ENCODE measurements at places on chromosomes 4 and X.

DNA sequence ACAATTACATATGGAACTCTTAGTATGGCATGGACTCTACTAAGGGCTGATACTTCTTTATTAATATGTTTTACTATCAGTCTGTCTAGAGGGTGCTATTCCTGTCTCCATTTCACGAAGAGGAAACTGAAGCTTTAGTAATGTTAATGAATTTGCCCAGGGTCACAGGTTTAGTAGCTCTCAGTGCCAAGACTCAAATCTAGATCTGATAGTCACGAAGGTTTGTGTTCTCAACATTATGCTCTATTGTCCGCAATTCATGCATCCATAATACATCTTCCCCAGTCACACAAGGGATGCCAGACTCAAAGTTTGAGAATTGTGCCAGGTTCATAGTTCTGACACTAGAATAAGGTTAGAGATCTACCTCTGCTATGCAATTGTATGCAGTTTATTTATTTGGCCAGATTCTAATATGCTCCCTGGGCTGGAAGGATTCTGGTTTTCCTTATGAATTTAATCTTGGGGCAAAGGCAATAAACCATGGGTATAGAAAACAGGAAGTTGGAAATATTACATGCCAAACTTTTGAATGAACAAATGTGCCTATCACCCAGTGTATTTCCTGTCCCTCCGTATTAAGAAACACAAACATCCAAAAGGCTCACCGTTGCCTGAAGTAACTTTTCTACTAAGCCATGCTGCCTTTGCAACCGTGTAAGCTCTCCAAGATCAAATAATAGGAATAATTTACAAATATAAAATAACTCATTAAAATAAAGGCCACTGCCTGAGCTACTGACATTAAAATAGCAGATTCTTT is 478.5 kb downstream of the INPP4B start:
- no peak for DNase-seq

DNA sequence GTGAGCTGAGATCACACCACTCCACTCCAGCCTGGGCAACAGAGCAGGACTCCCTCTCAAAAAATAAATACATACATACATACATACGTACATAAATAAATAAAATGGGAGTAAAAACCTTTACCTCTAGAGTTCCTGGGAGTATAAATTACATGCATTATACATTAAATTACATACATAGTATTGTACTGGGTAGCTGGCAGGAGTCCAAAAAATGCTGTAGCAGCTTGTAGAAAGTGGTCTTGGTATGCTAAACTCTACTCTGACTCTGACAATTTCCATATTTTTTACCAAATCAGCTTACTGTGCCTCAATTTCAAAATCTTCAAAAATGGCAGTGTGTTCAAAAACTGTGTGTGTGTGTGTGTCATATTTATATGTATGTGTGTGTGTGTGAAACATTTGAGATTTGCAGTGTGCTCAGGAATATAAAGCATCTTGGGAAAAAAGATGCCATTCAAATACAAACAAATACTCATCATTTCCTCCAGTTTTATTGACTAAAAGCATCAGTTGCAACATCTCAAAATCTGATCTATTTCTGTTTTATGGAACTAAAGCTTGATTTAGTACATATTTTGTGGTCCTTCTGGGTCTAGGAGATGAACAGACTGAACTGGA is 171.7 kb downstream of the SHROOM3 start:
- no peak for DNase-seq

GRCh38 chr4:53608242-53608641 is 17.0 kb upstream of the LNX1 start:
- no peak for DNase-seq

- DNase-seq = no peak
These were observed 45.2 kb upstream of the CLCN4 start for GRCh38 chrX:10111364-10112148.

GRCh38 chr4:30760551-30760950 is 40.4 kb downstream of the PCDH7 start:
- no peak for DNase-seq

- DNase-seq = no peak
These were observed 941.9 kb downstream of the PCDH18 start for GRCh38 chr4:136590440-136590839.

DNA sequence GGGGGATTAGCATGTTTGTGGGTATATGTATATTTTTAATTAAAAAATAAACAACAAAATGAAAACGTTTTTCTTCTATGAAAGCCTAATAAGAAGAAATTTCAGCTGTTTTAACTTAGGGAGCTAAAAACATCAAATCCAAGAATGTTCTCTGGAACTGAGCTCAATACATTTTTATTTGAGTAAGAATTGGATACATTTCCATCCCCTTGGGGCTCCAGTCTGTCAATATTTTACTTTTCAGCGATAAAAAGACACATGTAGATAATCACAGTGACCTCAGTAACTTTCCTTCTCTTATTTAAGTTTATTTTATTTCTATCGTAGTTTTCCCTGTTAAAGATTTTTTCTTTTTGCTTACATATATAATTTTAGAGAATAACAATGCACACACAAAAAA is 59.3 kb downstream of the ELOVL6 start:
- DNase-seq = no peak

DNA sequence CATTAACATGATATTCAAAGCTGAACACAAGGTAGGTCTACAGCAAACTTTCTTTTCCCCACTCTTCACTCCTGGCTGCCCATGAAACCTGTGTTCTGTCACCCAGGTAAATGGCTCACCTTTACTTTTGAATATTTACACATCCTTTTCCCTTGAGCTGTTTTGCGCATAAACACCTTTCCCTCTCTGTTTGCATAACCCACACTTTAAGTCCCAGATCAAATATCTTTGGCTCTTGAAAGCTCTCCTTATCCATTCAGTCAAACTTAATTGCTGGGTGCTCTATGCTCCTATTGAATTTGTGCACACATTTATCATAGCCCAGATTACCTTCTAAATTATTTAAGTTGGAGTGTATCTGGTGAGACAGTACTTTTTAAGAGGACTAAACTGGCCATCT is 51.7 kb upstream of the ATP8A1 start:
- DNase-seq = no peak

- no peak for DNase-seq
These were observed 94.5 kb downstream of the ANXA3 start for GRCh38 chr4:78645853-78646757.

DNA sequence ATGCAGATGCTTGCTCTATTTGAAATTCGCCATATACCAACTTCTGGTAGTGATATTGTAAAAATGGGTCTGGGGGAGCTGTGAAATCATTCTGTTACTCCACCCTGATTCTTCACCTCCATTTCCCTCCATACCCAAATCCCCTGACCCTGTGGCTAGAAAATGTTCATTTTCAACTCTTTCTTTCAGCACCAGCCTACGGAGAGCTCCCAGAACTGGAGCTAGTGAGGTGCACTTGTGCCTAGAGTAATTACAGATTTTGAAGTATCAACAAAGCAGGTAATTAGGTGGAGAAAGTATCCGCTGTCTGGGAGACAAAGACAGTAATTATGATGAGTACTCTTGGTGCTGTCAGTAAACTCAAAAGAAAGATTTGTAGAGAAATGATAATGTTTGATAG is 8.1 kb downstream of the ARHGAP36 start:
- DNase-seq = no peak

- DNase-seq = no peak
These were observed 1.3 kb downstream of the QDPR start for GRCh38 chr4:17510582-17510981.

- no peak for DNase-seq
These were observed 345.9 kb downstream of the PACRGL start for GRCh38 chr4:21046141-21046540.

GRCh38 chr4:6658597-6659075 is 18.2 kb downstream of the MRFAP1 start:
- DNase-seq = no peak

GRCh38 chrX:47452112-47452511 is 30.9 kb downstream of the ZNF41 start:
- DNase-seq = no peak

DNA sequence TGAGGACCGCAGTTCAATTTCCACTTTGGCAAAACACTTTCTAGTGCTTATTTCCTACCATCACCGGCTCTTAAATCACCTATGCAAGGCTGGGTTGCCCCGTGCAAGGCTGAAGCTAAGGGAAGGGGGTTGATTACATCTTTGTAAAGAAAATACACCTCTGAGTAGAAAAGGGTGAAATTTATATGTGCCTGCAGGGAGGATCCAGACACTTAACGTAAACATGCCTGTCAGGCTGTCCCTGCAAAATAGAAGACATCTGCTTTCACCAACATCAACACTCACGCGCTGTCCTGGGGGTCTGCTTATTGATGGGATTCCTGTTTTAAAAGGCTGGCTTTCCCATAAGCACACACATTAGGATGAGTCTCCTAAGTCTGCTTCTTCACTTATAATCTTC is 92.0 kb downstream of the PRKX start:
- no peak for DNase-seq

DNA sequence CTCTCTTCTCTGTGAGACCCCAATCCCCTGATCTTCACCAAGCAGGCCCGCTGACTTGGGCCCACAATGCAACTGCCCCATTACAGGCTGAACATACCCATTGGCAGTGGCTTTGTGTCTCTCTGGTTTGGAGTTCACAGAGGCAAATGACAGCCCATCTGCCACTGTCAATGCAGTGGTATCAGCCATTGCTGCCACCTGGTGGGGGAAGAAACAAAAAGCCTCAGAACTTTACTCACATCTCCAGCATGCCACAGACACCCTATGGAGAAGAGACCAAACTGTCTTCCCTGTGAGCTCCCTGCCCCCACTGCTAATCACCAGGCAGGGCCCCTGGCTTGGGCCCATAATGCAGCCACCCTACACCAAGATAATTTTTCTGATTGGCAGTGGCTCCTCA is 729.3 kb upstream of the ACTRT1 start:
- peak; percentile 15 for DNase-seq

DNA sequence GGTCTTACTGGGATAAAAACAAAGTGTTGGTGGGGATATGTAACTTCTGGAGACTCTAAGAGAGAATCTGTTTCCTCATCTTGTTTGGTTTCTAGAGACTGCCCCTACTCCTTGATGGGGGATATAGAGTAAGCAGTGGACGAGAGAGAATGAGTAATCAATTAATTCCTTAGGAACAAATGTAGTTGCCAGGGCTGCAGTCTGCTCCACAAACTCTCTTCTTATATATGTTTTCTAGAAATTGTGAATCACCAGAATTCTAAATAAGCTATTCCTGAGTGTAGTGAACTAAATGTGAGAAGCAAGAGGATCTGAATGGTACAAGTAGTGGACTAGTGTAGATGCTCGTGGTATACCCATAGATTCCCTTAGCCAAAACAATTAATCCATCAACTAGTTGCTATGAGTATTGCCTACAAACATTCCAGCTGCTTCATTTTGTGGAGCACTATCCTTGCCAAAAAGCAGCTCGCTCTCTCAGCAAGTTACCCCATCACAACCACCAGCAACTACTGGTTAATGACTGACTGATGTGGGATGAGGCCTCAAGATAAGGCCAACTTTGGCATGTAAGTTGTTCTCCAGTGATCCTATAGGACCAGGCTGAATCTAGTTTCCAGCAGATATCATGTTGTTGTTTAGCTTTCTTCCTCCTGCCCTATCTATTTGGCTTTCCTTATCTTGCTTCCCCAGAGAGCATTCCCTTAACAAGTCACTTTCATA is 273.0 kb downstream of the SLC7A11 start:
- DNase-seq = peak; percentile 6

GRCh38 chrX:47177079-47177478 is 16.6 kb upstream of the UBA1 start:
- no peak for DNase-seq

DNA sequence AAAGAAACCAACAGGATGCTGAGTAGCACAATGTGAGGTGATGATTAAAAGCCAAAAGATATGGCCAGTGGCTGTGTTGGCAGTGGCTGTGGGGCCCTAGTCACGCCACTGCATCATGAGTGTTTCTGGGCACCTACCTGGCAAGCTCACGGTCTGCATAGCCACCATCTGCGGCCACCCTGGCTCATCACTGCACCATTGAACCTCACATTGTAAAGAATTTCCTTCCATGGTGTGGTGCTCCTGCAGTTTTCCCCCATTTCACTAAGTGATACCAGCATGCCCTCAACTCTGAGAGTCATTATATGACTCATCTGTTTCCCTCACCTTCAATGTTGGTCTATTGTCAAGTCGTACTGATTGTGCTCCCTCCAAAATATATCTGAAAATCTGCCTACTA is 45.5 kb upstream of the CLNK start:
- DNase-seq = no peak

- no peak for DNase-seq
These were observed 35.1 kb downstream of the GAB3 start for GRCh38 chrX:154715825-154716224.

DNA sequence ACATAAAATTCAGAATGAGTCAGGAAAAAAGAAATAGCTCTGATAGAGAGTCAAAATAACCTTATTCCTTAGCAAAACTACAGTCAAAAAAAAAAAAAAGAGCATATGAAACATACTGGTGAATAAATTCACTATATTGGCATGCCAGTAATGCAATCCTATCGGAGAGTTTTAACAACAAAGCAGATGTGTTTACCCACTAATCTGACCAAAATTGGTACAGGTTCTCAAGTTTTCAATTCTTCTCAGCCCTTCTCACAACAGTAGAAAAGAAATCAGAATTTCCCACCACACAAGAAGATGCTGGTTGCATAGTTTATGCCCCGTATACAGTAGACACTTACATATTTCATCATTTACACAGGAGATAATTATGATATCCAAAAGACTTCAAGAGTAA is 59.4 kb downstream of the LCORL start:
- DNase-seq = no peak

GRCh38 chr4:132297346-132297745 is 851.7 kb upstream of the PCDH10 start:
- no peak for DNase-seq

- DNase-seq = no peak
These were observed 90.6 kb upstream of the TBC1D9 start for GRCh38 chr4:140846736-140847135.

- no peak for DNase-seq
These were observed 178.3 kb downstream of the CHIC2 start for GRCh38 chr4:53886090-53886489.

DNA sequence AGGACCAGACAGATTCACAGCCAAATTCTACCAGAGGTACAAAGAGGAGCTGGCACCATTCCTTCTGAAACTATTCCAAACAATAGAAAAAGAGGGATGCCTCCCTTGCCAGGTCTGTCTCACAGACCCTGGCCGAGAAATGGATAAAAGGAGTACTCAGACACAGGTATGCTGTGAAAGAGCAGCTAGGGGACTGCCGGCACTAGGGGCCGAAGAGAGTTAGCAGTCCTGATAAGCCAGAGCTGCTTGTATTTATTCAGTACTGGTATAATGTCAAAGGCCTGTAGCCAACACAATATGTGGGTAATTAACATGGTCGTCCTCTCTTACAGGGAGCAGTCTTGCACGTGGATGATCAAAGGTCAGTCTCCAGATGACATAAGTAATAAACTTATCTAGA is 1042.1 kb upstream of the LCORL start:
- DNase-seq = no peak

- no peak for DNase-seq
These were observed 53.1 kb upstream of the GLRA2 start for GRCh38 chrX:14476205-14476604.

- no peak for DNase-seq
These were observed 5.7 kb upstream of the SERTM2 start for GRCh38 chrX:111505783-111506182.

Measured in HuH-7.5 (cell line).